Stimulated activated CD8-positive, alpha-beta memory T cell treated with anti-CD3 and anti-CD28 coated beads, Interleukin-12 subunit alpha, Interleukin-12 subunit beta, amount 100 ng/mL, for 1 hour (primary cell): ENCODE measurements at places on chromosomes 4 and X.
A peak's percentile ranks its signal among the peaks of the same experiment; 100 is the strongest.

DNA sequence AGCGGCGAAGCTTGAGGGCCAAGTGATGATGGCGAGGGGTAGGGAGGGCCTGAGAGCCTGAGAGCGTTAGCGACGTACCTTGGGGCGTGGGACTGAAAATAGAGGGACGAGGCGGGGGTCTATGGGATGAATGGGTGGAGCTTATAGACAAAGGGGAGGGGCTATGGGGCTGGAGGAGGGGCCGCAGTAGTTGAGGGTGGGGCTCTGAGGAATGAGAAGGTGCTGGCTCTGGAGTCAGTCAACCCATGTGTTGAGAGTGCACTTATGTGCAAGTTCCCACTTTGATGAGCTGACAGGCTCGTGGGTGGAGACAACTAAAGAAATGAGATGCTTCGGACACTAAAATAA, 488 bp downstream of the TBC1D25 start:
- DNase-seq: peak; percentile 31

GRCh38 chr4:107094976-107095375, 58.9 kb upstream of the DKK2 start:
- no peak for DNase-seq

GRCh38 chr4:126779436-126780166, 853.2 kb upstream of the INTU start:
- DNase-seq: no peak

DNA sequence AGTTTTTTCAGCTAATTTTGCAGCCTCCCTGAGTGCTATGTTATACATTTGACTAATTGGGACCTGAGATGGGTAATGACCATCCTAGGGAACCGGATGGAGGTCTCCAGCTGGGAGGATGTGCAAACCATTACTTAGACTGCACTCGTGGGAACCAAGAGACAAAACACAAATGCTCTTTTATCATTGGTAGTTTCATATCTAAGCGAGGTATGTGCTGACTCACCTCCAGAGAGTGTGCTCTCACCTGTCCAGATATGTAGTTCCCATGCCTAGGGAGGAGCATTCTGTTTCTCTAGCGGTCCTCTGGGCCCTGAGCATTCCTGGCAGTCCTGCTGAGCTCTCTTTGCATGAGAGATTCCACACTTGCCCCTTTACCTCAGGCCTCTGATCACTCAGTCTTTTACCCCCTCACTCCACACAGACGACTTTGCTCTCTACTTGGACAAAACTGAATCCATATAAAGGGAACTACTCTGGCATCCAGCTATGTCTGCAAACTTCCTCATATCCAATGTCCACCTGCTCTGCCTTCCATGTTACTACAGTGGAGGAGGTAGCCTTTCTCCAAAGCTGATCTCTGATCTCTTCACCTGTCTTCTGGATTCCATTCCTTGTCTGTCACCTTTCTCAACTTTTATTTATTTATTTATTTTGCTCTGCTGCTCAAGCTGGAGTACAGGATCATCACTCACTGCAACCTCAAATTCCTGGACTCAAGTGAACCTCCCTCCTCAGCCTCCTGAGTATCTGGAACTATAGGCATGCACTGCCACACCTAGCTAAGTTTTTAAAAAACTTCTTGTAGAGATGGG, 88.4 kb downstream of the LRP2BP start:
- no peak for DNase-seq

GRCh38 chr4:22515888-22516541, at the start of gene ADGRA3:
Gene ADGRA3, minus strand, starts transcription at chr4:22516066. Its CDS starts 282 bp downstream, at chr4:22515784.
- no peak for DNase-seq

DNA sequence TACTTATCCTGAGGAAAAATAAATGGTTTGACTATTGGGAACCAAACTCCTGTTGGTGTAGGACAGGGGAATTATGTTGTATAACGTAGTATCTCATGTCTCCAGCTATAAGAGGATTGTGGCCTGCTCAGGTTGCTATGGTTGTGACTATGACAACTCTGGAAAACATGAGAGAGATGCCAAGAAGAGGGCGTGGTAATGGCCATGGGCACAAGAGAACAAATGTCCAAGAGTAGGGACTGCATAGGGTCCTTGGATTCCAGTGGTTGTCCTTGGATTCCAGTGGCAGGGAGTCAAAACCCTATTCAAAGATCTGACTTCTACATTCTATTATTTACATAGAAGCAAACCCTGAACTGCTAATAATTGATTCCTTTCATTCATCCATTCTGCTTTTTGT, 6.8 kb upstream of the MOB1B start:
- no peak for DNase-seq
